HTR-8/SVneo (cell line): ENCODE measurements at places on chromosomes 5 and 9.

DNA sequence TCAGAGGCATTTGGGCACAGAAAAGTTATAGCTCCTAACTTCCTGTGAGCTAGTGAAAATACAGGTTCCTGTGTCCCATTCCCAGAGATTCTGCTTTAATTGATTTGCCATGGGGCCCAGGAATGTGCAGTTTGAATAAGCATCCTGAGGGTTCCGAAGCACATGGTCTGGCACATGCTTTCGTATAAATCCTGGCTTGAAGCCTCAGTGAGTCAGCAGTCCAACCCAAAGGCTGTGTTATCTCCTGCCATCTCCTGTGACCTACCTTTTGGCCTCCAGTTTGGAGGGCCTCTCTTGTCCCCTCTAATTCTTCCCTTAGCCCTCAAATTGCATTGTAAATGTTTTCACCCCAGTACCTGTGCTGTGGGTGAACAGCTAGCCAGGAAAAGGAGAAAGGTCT lies 183.8 kb downstream of the NR3C1 start:
- DNase-seq, result no peak

DNA sequence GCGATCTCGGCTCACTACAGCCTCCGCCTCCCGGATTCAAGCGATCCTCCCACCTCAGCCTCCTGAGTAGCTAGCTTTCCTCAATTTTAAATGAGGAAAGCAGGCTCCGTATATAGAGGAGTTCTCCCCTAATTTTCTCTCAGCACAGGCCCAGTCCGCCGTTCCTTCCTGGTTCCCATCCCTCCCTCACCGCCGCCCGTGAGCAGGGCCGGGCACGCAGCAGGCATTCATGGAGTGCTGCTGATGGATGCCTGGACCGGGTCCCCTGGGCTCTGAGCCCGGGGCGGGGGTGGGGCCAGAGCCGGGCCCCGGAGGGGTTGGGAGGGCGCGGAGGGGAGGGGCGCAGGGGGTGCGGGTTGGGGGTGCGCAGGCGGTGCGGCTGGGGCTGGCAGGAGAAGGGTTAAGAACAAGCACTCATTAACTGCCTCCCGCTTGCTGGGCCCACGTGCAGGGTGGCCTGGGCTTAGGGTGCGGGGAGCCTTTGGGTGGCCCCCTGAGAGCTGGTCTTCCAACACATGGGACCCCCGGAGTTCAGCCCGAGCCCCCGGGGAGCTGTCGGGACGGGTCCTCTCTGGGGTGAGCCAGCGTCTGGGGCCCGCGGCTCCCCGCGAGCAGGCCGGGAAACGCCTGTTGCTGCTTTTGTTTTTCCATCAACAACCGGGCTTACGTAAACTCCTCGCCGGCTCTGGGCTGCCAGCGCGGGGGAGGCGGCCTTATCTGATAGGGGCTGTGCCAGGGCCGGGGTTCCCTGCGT lies 33.7 kb downstream of the LHX2 start:
- peak; percentile 42 for DNase-seq

DNA sequence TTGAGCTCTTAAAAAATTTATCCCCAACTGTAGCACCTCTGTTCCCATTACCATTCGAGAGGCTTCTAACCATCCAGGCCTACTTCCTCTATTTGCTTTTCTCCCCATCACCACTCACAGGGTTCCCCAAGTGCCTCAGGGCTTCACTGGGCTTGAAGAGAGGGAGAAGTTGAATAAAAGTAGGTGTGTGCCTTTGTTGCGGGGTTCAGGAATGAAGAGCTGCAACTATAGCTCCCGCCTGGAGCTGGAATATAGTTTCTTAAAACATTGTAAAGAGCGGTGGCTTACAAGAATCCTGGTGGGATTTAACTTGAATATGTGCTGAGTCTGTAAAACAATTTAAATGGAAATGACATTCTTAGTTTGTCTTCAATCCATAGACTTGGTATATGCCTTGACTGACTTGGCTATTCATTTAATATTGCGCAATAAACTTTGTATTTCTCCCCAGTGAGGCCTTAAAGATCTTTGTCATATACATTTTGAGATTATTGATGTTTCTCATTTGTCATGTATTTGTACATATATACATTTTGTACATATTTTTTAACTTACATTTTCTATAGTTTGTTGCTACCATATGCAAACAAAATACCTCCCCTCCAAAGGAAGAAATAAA lies 7.2 kb downstream of the ENTREP1 start:
- DNase-seq, result no peak

- no peak for DNase-seq
These were observed 98.7 kb downstream of the CDK5RAP2 start for GRCh38 chr9:120481248-120481647.

DNA sequence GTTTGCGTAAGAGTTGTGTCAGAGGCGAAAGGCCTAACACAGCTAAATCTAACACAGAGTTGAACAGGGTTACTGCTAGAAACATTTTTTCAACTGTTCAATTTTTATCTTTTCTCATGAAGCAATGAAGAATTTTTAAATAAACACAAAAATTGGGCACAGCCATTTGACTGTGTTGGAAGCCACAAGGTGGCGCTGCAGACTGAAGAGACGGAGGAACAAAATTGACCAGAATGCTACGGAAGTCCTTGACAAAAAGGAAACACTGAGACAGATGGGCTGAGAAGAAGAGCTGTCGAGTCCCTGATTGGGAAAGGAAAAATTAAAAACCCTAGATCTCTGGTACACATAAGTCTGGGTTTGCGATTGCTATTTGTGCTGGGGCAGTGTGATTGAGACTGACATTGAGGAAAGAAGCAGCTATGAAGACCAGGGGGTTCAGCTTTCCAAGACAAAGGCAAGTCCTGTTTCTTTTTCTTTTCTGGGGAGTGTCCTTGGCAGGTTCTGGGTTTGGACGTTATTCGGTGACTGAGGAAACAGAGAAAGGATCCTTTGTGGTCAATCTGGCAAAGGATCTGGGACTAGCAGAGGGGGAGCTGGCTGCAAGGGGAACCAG lies at the start of gene PCDHB9:
TSS of gene PCDHB9 (plus strand) at position 265 of the 616 bp plus-strand sequence. CDS start at position 423, 158 bp downstream.
- DNase-seq, result peak; percentile 56

GRCh38 chr5:40578501-40579451 lies 100.9 kb upstream of the PTGER4 start:
- DNase-seq, result no peak

GRCh38 chr5:110909415-110909814 lies 162.1 kb upstream of the TSLP start:
- no peak for DNase-seq

- no peak for DNase-seq
These were observed 4.8 kb downstream of the SUB1 start for GRCh38 chr5:32589942-32590869.

DNA sequence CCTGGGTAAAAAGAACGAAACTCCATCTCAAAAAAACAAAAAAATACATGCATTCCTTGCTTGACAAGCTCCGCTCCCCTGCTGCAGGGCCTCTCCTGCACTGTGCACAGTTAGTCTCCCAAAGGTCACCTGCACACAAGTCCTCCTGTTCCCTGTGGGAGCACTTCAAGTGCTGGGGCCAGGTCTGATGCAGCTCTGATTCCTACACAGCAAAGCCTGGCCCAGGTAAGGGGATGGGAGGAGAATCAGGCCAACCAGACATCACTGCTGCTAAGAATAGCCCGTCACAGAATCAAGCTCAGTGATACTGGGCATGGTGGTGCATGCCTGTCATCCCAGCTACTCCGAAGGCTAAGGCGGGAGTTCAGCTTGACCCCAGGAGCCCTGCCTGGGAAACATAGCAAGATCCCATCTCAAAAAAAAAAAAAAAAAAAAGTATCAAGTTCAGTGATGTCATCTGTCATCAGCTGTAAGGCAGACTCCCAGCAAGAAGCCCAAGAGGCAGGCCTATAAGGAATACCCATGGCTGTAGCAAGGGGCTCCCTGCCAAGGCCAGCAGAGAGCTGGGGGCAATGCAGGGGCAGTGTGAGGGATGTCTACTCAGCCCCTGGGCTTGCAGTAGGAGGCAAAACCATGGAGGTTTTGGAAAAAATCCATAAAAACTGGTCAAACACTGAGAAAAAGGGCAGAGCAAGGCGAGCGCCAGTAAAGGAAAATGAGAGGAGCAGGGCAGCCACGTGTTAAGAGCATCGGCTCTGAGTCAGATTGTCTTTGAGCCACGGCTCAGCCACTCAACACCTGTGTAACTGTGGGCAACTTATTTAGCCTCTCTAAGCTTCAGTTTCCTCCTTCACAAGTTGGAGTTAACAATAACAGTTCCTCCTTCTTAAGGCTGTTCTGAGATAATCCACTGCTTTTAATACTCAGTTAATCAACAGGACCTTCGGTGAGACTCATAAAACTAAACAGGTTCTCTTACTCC lies 3.2 kb downstream of the TPM2 start:
- DNase-seq, result no peak

DNA sequence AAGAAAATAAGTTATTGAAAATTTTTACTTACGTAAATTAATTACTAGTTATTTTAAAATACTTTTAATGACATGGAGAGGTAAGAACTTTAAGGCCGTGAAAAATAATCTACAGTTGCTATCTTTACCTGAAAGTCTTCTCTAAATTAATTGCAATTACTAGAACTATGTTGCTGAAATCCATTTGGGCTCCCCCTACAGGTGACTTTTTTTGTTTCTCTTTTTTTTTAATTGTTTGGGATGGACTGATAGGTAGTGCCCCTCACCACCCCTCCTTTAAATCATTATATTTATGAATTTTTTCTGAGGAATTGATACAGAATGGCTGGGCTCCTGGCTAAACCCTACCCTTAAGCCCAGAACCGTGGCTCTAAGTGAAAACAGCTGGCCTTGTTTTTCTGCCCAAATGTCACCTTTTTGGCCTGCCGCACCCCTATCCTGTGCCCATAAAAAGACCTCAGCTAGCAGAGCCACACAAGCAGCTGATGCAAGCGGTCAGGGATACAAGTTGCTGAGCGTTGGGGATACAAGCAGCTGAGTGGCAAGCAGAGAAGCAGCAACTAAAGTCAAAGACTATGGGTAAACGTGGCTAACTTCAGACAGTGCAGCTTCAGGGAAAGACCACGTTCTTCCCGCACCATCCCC lies 315.2 kb upstream of the ACO1 start:
- no peak for DNase-seq

GRCh38 chr9:135056541-135056940 lies 30.9 kb upstream of the OLFM1 start:
- no peak for DNase-seq

DNA sequence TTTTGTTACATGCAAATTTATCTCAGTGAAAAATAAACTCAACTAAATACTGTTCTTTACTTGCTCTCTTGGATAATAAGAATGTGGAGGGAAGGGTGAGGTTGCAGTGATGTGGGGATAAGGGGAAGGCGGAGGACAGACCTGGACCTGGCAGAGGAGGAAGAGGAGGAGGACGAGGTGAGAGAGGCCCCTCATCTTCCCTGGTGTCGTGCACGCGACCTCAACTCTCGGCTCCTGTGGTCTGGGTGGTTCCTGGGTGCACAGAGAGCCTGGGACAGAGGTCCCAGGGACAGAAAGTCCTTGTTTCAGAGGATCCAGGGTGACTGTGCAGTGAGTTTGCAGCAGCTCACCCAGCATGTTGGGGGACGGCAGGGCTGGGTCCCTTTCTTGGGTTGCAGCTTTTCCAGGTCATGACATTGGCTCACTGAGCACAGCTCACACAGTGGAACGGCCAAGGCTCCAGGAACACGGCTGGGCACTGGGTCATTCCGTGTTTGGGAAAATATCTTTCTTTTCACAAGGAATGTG lies 37.7 kb upstream of the LPCAT1 start:
- DNase-seq, result no peak

DNA sequence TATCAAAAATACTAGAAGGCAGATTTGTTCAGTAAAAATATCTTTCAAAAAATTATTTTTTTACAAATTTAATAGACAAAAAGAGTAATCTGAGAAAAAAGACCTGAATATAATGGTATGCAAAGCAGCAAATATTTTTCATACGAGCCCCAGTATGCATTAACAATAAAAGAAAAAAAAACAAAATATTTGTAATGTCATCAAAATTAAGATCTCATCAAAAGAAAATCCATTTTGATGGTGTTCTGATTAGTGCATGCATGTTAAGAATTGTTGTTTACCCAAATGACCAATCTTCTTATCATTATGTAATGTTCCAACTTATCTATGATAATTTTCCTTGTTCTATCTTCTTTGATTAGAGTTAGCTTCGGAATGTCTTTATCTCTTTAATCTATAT lies 106.1 kb downstream of the CDH9 start:
- no peak for DNase-seq

- DNase-seq, result no peak
These were observed 76.4 kb upstream of the ROR2 start for GRCh38 chr9:92026206-92027002.

DNA sequence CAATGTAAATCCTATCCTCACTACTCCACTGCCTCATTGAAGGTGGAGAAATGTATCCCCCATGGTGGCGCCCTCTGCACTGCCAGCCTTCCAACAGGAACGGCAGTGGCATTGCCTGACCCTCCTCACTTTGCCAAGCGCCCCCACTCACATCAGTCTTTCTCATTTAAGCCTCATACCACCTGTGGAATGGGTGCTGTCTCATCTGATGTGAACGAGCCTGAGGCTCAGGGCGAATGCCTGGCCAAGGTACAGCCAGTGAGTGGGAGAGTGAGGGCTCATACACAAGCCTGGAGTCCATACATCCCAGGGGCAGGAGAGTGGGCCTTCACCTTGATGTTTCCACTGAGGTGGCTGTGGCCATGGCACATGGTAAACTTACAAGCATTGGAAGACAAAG lies 10.3 kb downstream of the F2RL2 start:
- DNase-seq, result no peak

- no peak for DNase-seq
These were observed 136.7 kb downstream of the CD180 start for GRCh38 chr5:67059744-67060490.

- no peak for DNase-seq
These were observed 27.8 kb upstream of the GDNF start for GRCh38 chr5:37867654-37868053.

- no peak for DNase-seq
These were observed 27.5 kb downstream of the FSD1L start for GRCh38 chr9:105475302-105475701.

DNA sequence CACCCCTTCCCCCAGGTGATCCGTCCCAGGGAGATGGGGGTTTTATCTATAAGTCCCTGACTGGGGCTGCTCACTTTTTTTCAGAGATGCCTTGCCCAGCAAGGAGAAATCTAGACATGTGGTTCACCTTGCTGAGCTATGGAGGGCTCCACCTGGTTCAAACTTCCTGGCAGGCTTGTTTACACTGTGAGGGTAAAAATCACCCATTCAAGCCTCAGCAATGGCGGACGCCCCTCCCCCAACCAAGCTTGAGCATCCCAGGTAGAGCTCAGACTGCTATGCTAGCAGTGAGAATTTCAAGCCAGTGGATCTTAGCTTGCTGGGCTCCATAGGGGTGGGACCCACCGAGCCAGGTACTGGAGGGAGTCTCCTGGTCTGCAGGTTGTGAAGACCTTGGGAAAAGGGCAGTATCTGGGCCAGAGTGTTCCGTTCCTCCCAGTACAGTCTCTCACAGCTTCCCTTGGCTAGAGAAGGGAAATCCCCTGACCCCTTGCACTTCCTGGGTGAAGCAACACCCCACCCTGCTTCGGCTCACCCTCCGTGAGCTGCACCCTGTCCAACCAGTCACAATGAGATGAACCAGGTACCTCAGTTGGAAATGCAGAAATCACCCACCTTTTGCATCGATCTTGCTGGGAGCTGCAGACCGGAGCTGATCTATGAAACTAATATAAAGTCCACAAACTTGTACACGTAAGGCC lies 231.7 kb downstream of the CTNND2 start:
- DNase-seq, result no peak

- DNase-seq, result no peak
These were observed 481.0 kb upstream of the RGMB start for GRCh38 chr5:98292496-98292895.
